Mesothelial cell of epicardium (in vitro differentiated cells): ENCODE measurements at places on chromosomes 3 and 15.
A peak's percentile ranks its signal among the peaks of the same experiment; 100 is the strongest.

DNA sequence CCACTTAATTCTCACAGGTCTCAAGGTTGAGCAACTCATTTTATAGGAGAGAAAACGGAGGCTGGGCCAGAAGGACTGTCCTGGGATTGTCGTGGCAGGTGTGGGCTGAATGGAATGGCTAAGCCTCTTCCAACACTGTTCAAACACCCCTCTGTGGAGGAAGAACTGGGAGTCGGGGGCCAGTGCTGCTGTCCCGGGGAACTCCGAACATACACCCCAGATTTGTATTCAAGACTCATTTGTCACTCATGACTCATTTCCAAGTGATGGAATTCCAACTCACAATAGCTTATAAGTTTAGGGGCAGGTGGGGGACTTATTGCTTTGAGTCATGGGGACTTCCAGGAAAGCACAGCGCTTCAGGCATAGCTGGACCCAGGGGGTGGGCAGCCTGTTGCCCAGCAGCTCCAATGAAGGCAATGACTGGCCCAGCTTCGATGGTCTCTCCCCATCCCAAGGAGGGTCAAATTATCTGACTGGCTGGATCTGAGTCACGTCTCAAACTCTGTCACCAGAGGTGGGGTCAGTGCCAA, 72.5 kb downstream of the TM2D3 start:
- DNase-seq, result no peak

- peak; percentile 41 for DNase-seq
Measured at GRCh38 chr3:135895106-135895733, 70.3 kb upstream of the PPP2R3A start.

GRCh38 chr3:123341871-123342630, 106.8 kb downstream of the ADCY5 start:
- DNase-seq, result no peak

GRCh38 chr15:52217186-52217585, 26.0 kb upstream of the GNB5 start:
- DNase-seq, result no peak

- DNase-seq, result no peak
Measured at GRCh38 chr3:64345371-64345770, 120.1 kb upstream of the PRICKLE2 start.

- DNase-seq, result no peak
Measured at GRCh38 chr3:183534249-183534648, 21.3 kb downstream of the KLHL6 start.

DNA sequence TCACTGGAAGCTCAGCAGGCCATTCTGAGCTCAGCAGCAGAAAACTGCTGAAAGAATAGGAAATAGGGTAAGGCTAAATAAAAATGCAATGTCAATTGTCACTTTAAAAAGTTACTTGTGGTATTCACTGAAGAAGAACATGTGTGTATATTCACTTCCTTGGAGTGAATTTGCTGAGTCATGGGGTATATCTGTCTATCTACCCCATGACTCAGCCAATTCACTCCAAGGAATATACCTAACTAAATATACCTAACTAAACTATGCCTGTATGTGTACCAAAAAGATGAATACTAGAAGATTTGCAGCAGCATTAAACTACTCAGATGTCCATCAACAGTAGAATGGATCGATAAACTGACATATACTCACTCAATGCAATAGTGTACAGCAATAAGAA, 69.5 kb upstream of the KCNAB1 start:
- DNase-seq, result no peak

DNA sequence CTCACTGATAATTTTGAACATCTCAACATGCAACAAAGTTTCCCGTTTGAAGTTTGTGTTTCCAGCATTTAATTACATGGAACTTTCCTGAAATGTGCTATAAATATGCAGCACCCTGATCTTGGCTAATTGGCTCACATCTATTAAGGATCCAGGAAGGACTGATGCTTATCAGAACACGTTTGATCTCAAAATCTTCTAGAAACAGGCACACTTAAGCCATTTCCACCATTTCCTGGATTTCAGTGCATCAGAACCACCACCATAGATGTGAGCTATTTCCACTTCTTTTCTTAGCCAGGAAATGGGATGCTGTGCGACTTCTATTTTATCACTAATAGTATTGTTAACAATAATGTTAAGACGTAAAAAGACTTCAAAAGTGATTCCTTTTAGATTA, 228.9 kb downstream of the FEZF2 start:
- no peak for DNase-seq

DNA sequence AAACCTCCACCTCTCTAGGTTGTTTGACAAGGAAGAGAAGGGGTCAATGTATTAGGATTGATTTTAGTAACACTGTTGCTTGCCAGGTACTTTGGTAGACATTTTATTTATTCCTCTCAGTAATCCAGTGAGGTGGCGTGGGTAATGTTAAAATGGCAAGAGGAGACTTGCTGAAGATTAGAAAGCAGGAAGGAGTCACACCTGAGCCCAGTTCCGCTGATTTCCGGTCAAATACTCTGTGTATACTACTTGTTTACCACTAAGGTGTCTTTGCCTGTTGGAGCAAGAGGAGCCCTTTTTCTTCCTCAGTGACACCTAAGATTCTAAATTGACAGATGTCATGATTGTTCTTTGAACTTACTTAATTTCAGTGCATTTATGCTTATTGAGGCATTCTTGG, 1.7 kb downstream of the OXNAD1 start:
- no peak for DNase-seq

DNA sequence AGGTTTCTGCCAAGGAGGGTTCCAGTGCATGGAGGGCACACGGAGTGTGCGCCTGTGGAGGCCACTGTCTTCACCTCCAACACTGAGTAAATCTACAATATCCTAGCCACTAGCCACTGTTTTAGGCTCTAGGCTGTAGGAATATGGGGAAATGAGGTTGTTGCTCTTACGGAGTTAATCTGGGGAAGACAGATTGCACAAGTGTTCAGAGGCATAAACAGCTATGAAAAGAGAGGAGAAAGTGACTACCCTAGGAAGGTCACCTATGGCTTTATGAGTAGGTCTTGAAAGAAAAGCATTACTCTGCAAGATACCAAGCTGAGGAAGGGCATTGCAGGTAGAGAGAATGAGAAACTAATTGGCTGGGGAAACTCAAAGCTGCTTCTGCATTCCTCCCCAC, 85.7 kb downstream of the CYP19A1 start:
- DNase-seq, result no peak

- no peak for DNase-seq
Measured at GRCh38 chr3:13073326-13074005, at the start of gene IQSEC1. Gene IQSEC1 (minus strand): TSS chr3:13073429. CDS start chr3:13073014, 415 bp downstream.

- no peak for DNase-seq
Measured at GRCh38 chr15:85475711-85476110, 95.3 kb downstream of the AKAP13 start.

GRCh38 chr15:100042558-100042957, 299.2 kb downstream of the ADAMTS17 start:
- no peak for DNase-seq

GRCh38 chr15:67855842-67856241, 16.0 kb upstream of the RNU6-1 start:
- no peak for DNase-seq

DNA sequence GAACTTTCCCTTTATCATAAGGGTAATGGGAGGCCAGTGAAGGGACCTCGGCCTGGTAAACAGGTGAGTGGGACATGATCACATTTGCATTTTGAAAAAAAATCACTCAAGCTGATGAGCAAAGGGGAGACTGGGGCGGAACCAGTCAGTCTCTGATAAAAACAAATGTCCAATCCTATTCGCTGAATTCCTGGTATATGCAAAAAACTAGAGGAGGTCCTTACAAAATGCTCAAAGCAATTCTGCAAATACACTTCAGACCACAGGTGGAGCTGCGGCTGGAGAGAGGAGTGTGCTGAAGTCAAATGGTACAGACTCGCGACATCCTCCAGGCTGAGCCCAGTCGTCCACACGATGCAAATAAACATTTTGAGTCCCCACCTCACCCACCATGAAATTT, 166.7 kb downstream of the FOXP1 start:
- no peak for DNase-seq

DNA sequence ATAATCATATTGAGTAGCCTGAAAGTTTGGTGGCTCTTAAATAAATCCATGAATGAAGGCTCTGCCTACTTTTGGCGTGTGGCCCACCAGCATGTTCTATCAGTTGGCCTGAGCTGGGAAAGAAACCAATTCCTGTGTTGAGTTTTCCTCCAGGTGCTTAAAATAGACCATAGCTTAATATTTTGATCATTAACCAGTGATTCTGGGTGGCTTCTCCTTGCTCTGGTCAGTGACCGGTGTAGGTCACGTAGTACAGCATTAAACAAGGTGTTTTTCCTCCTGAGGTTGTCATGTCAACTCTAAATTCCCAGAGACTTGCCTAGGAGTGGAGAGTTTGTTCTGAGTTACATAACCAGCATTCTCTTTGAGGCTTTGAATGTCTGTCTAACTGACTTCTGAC, 1.3 kb downstream of the HHLA2 start:
- DNase-seq, result no peak

DNA sequence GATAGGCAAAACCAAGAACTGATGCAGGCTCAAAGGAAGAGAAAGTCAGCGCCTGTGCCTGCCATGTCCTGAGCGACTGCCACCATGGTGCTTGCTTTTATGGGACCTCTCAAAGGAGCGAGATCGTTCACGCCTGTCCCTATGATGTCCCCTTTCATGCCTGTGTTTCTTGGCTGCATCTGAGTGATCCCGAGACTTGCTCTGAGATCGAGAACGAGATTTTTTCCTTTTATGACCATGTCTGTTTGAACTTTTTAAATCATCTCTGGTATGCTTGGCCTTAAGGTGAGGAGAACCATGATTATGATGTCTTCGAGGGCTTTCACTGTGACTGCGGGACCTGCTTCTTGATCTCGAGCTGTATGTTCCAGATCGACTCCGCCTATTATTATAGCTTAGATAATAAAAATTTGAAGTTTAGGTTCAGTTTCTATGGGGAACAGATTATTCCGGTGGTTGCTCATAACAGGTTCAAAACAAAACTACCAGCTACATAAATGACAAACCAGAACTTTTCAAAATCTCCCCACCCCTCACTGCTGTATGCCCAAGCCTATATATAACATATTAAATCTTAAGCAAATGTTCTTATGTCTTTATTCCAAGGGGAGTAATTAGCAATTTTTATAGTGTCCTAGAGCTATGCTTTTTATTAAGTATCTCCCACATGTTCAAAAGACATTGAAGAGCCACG, 11.6 kb downstream of the CCNL1 start:
- no peak for DNase-seq

DNA sequence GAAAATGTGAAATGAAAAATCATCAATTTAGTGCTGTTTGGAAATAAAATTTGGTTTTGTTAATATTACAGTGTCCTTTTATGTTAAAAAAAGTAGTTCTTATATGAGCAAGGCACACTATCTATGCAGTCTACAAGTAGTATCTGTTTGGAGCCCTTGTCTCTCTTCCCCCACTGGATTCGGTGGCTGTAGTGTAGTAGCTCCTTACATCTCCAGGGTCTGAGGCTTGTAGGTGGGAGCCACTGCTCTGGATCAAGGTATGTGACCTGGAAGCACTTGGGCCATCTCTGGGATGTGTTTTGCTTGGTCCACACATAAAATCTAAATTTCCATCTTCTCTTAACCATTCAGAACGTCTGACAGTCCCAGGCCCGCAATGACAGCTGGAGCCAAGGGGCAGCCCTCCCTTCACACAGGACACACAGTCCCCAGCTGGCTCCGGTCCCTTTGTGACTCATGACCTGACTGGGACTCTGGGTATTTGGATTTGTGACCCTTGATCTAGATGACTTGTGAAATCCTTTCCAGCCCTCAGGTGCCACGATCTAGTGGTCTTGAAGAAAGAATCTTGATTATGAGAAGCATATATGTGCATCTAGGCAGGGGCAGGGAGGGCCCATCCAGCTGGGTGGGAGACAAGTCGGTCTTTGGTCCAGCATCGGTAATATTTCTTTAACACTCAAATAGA, 80.0 kb downstream of the USP13 start:
- no peak for DNase-seq

DNA sequence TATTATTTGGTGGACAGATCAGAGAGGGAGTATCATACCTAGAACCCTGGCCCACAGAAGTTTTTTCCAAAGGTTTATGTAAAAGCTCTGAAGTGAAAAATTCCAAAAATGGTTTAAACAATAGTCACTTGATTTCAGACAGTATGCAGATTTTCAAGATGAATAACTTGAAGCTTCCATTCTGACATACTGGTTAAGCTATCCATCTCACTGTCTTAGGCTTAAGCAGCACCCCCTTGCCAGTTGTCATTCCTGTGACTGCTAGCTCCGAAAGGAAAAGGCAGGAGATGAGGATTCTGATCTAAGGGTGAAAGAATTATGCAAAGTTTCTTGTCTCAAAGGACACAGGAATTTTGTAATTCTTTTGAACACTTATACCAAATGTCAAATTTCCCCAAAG, 337.5 kb upstream of the THBS1 start:
- no peak for DNase-seq

GRCh38 chr3:181631901-181632300, 79.8 kb upstream of the SOX2 start:
- DNase-seq, result no peak

DNA sequence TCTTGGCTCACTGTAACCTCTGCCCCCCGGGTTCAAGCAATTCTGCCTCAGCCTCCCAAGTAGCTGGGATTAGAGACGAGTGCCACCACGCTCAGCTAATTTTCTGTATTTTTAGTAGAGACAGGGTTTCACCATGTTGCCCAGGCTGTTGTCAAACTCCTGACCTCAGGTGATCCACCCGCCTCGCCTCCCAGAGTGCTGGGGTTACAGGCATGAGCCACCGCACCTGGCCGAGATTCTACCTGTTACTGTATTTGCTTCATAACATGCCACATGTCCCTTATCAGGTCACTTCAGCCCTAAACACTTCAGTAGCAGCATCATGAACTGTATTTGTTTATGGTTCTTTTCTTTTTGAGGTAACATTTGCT, 7.5 kb upstream of the LCTL start:
- no peak for DNase-seq
